ENCODE measurements at places on chromosomes 5 and 9.
A peak's percentile ranks its signal among the peaks of the same experiment; 100 is the strongest.

GRCh38 chr5:166596043-166596442, 1695.4 kb upstream of the WWC1 start:
- no peak for DNase-seq

- DNase-seq, result no peak
These were observed 46.6 kb upstream of the NPR3 start for GRCh38 chr5:32664523-32664922.

GRCh38 chr5:122615146-122615545, 159.7 kb upstream of the SNX2 start:
- no peak for DNase-seq

GRCh38 chr5:138716456-138716924, 36.7 kb upstream of the CTNNA1 start:
- no peak for DNase-seq

DNA sequence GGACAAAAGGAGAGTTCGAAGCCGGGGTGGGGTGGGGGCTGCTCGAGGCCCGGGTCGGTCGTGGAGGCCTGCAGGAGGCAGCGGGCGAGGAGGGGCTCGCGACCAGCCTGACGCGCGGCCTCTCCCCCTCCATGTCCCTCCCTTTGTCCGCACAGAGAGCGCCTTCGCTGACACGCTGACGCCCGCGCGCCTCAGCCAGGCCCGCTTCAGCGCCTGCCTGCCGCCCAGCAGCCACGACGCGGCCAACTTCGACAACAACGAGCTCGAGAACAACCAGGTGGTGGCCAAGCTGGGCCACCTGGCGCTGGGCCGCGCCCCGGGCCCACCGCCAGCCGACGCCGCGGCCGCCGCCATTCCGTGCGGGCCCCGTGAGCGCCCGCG, 42.2 kb downstream of the NEURL1B start:
- DNase-seq, result no peak

- DNase-seq, result no peak
These were observed 5.6 kb upstream of the PAM start for GRCh38 chr5:102749416-102750030.

- no peak for DNase-seq
These were observed 13.7 kb downstream of the FCN2 start for GRCh38 chr9:134894136-134894860.

DNA sequence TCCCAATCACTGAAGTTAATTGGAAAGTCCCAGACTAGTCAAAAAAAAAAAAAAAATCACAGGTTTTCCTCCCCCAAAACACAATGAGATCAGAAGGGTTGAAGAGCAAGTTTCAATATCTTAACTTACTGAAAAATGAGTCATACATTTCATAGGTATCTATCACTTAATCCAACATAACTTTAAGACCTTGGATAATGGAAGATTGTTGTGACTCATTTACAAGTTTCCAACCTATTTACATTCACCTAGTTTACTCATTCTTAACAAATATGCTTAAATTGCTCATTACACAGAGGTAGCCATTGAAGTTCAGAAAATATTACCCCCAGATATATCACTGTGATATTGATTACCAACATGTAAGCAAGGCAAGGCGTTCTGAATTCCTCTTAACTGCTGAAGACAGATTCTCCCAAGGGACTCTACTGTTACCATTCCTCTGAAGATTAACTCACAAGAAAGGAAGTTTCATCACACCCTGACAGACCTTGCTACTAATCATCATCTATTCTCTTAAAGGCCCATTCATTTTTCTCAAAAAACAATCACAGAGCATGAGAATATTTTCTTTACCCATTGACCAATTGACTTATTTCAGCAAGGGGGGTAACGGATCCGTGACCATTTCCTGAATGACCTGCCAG, 563.8 kb downstream of the TLE1 start:
- DNase-seq, result no peak

DNA sequence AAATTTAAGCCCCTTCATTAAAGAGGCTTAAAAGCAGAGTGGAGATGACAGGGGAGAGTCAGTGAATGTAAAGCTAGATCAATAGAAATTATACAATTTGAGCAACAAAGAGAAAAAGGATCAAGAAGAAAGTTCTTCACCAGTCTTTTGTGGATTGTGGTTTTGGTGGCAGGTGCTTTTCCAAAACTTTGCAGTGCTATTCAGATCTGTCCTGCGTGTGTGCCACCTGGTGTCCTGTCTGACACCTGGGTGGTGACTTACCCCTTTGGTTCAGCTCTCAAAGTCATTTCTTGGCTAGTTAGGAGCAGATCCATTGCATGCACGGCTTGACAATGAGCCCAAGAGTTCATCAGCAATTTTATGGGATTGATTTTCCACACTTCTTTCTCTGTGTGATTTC, 69.4 kb downstream of the SREK1 start:
- peak; percentile 47 for DNase-seq

- DNase-seq, result no peak
These were observed 14.4 kb downstream of the ADAMTS19 start for GRCh38 chr5:129474544-129474943.

GRCh38 chr5:150142185-150142958, 13.3 kb downstream of the PDGFRB start:
- no peak for DNase-seq

DNA sequence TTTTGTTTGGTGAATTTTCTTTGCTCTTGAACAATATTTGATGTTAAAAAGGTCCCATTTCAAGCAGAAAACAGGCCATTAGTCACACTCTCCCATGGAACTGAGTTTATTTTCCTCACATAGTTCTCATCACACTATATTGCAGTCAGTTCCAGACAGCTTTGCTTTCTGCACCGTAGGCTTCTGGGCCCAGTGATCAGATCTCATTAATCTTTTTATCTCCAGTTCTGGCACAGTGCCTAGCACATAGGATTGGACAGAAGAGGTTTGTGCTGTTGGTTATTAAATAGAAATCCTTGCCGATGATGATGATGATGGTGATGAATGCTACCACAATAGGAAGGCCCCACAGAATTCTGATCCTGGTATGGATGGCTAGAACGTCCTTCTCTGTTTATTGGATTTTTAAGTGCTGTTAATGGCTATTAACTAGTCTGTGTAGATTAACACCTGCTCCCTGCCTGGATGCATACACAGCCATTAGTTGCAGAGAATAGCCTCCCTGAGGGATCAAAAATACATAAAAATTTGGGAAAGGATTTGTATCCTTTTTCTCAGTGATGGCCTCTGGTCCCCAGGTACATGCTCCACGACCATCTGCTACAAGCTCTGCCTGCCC, 52.0 kb upstream of the NTRK2 start:
- no peak for DNase-seq

- DNase-seq, result peak; percentile 17
These were observed 15.7 kb downstream of the TMEM8B start for GRCh38 chr9:35844628-35845270.

Measured in DND-41 (cell line).